ENCODE measurements at places on chromosomes 13 and 19.

DNA sequence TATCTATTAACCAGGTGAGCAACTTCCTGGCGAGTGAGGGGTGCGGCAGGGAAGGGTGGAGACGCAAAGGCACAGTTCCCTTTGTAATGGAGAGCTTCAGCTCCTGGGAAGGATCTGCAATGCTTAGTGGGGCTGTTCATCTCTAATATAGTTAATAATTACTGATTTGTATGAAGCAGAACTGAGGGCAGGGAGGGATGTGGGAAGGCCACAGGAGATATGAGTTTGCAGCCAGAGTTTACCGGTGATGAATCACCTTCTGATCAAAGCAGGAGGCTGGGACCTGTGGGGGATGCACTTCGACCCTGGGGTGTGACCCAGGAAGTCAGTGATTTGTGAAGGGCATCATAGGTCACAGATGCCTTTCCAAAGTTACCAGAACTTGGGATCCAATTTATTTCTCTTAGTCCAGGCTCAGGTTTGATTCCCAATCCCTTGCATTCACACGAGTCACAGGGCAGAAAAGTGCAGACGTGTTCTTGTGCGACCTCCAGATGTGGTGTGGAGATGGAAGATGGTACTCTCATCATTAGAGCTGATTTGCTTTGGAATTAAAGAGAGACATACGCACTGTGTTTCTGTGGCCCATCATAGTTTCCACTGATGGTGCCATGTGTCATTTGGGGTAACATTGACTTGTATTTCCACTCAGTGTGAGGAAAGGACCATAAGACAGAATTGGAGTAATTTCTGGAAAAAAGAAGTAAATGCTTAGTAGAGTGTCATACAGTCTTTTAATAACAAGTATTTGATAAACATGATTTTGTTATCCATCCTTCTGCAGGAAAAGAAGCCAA lies 55.0 kb downstream of the LRCH1 start:
- DNase-seq = no peak

DNA sequence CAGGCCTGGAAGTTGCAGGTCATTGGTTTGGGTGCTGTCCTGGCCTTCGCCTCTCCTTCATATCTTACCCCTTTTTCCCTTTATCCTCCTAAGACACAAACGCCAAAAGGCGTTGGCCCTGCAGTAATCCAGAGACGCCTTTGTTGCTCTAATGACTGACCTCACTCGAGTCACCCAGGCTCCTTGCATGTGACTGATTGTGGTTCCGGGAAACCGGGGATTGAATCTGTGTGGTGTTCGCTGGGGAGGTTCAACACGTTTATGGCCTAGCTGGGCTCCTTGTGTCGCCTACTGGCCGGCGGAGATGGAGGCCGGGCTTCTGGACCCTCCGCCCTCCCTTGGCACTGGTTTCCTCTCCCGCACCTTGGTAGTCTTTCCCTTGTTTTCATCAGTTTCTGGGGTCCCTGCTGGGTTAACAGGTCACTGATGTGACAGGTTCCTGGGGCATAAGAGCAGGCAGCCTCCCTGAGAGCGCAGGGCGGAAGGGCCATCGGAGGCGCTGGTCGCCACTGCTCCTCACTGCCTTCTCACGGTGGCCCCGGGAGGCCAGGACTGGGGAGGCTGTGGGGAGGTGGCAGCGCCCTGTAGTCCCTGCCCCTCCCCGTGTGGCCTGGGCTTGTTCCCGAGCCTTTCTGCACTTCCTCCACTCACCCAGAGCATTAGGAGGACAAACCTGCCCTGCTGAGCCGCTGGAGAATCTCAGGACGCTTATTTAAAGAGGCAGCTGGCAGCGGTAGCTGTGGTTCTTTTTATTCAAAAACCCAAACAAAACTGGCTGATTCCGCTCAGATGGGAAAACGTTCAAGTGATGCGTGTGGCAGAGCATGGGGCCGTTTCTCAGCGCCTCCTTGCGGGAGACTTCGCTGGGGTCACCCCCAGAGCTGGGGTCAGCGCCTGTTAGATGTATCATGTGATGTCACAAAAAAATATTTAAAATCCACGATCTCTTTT lies 18.1 kb upstream of the NDUFS7 start:
- DNase-seq = no peak

GRCh38 chr13:48436661-48437288 lies 23.9 kb upstream of the LPAR6 start:
- DNase-seq = no peak

GRCh38 chr13:51269039-51269438 lies 46.8 kb downstream of the FAM124A start:
- no peak for DNase-seq

GRCh38 chr13:22596171-22596863 lies 584.5 kb upstream of the SGCG start:
- no peak for DNase-seq
